ENCODE measurements at places on chromosomes 12 and 14. TPM values are rescaled to one million over a fixed set of nuclear protein-coding genes. Genes with fewer than 3 reads are reported as not detected.

- no peak overlapping the region for H3K4me3 ChIP-seq
- H3K27ac ChIP-seq: no peak overlapping the region
- no peak for DNase-seq
- H3K27me3 ChIP-seq: peaks cover 2% of the 10 kb centered on the region
- no peaks in the 10 kb centered on the region for H3K36me3 ChIP-seq
These were observed 8.1 kb upstream of the ADCY6 start for GRCh38 chr12:48796976-48797375.

DNA sequence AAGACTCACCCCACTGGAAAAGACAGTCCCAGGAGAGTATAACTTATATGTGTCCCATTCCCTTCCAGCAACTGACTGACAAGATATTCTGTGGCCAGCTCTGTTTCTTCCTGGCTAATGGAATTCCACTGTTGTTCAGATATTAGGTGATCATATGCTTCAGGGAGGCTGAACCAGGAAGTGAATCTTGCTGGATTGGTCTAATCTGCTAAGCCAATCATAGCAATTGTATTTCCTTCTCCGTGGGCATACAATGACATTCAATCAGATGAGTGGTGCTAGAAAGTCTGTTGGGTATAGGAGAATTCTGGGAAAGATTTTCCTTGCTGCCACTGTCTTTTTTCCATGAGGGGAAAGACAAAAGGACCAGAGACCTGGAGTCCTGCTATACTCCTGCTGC, 12.1 kb downstream of the PYGL start:
- no peaks in the 10 kb centered on the region for H3K36me3 ChIP-seq
- DNase-seq: no peak
- no peak overlapping the region for H3K4me3 ChIP-seq
- H3K4me1 ChIP-seq: no peaks in the 10 kb centered on the region
- no peaks in the 10 kb centered on the region for H3K27me3 ChIP-seq
- no peak overlapping the region for H3K27ac ChIP-seq

EEF1AKMT3 gene
- total RNA-seq: 8.7 TPM

DPY19L2 gene
- 21.8 TPM for total RNA-seq

DNA sequence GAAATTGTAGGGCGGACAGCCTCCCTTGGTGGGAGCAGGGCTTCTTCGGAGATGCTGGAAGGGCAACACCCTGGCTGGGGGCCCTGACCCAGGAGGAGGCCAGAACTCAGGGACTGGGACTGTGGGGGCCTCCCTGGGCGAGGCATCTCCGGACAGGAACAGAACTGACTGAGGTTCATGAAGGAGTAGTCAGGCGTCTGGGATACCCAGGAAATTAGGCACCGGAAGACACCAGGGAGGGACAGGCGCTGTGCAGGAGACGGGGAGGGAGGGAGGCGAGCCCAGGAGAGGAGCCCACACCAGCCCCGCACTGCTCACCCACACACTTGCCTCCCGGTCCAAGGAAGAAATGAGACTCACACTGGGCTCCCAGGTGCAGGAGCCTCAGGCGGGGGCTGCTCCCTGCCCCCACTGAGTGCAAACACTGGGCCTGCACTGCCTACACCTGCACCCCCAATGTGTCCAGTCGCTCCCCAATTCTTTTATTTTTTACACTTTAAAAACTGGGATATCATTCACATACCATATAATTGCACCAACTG, 262.6 kb upstream of the SFSWAP start:
- no peaks in the 10 kb centered on the region for H3K36me3 ChIP-seq
- H3K4me3 ChIP-seq: no peak overlapping the region
- no peak overlapping the region for H3K27ac ChIP-seq
- no peak for DNase-seq
- no peaks in the 10 kb centered on the region for H3K27me3 ChIP-seq
